Kasumi-1 (cell line): ENCODE measurements at places on chromosomes 3 and 15.

- DNase-seq: no peak
These were observed 2.3 kb downstream of the PEAK1 start for GRCh38 chr15:77417602-77418001.

GRCh38 chr3:195863121-195864061 lies 45.0 kb downstream of the TNK2 start:
- peak; percentile 42 for DNase-seq

- DNase-seq: no peak
These were observed 30.3 kb downstream of the CPN2 start for GRCh38 chr3:194320744-194321243.

- DNase-seq: no peak
These were observed 21.6 kb downstream of the B4GALT4 start for GRCh38 chr3:119219069-119219468.

DNA sequence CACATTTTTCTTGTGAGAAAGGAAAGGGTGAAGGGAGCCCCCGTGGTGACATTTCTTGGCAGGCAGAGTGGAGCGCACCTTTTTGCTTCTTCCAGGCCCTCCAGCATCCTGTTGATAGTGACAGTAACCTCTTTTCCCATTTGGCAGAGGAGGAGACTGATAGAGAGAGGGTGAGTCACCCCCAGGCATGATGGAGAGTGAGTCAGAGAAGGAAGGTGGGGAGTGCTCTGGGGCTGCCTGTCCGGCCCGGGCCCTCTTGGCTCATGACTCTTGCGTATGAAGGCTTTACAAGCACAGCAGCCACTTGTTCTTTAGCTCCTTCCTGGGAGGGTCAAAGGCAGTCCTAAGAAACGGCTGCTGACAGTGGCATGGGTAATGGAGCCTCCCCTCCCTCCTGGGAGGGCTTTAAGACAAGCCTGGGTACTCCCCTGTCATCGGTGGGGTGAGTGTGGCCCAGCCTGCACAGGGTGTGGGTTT lies 16.0 kb downstream of the ANKRD63 start:
- peak; percentile 55 for DNase-seq

DNA sequence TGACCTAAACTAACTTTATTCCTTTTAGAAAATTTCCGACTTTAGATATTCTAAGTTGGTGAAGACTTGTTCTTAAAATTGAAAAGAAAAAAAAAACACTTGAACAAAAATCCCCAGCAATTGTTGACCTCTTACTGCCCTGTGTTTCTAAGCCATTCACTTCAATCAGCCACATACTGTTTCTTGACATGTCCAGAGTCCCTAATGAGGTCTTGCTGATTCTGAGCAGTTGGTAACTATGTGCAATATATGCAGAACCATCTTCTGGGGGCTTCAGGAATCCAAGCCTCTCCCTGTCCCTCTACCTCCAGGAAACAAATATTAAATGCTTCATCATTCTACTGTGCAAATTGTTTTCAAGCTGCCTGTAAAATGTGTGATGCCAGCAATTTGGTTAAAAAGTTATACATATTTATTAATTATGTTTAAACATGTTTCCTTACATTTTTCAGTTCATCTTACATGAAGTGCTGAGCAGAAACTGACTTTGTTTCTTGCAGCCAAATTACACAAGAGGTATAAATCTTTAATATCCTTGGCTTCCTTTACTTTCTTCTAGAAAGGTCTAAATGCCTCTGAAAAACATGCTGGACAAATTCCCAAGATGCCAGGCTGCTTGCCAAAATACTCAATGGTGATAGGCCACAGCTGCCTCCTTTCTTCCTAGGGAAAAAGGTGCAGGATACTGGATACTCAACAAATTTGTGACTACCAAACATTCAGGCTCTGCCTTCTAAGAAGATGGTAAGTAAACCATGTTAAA lies 19.8 kb upstream of the GYG1 start:
- no peak for DNase-seq

DNA sequence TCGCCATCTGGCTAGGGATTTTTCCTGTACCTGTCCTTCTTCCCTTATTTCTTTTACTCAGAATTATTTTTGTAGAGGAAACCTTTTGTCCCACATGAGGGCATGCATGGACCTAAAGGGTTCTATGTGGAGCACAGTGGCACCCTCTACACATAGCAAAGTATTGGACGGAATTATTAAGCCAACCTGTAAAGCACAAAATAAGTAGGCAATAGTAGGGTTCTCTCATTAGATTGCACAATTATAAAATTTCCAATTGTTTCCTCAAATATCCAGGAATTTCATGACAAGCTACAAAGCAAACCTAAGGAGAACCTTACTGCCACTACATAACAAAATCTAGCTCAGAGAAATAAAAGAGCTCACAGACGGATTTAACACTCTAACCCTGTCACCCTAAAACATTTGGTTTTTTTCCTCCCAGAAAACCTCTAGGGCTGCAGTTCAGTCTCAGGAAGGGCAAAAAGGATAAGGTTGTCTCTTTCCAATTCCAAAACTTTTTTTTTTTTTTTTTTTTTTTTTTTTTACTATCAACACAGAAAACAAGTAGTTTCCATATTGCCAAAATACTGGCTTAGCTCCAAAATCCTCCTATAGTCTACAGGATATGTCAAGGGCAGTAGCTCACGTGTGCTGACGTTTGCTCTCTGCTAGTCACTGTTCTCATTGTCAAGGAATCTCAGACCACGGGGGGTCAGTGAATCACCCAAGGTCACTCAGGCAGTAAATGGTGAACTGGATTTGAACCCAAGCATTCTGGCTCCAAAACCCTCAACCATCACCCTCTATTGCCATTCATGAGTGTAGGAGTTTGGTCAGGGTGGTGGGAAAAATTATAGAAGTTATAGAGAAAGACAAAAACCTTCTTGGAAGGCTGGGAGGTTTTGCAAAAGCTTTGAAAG lies 52.3 kb downstream of the NCEH1 start:
- no peak for DNase-seq

GRCh38 chr3:133040696-133041523 lies 2.7 kb downstream of the TMEM108 start:
- peak; percentile 70 for DNase-seq

DNA sequence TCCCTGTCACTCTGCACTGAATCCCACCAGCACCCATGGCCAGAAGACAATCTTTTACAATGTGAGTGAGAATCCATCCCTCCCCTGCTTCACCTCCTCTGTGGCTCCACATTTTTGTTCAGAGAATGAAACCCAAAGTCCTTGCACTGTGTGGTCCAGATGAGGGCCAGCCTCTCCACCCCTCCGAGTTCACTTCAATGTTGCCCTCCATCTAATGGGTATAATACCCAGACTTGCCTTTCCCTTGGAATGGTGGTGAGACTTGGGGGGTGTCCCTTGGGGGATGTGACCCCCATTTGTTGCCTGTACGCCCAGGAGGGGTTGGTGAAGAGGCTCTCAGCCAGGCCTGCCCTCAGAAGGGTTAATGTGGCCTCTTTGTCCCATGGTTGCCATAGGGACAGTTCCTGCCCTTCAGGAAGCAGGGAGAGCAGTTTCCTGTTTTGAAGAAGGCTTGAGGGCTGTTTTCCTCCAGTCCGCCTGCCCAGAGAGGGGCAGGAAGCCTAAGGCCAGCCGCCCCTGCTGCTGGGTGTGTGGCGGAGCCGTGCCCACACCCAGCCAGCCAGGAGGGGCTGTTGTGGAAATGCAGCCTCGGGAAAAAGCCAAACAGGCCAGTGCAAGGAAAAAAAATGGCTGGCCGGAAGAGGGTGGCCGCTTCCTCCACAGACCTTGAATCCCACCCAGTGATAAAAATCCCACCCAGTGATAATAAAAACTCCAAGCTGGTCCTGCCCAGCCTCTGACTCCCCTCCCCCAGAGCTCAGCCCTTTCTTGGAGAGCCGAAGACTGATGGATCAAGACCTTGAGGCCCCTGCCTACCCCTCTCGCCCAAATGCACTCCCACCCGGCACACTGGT lies 14.6 kb upstream of the FGD5 start:
- peak; percentile 35 for DNase-seq

- DNase-seq: no peak
These were observed 19.3 kb downstream of the CPOX start for GRCh38 chr3:98574132-98574531.

DNA sequence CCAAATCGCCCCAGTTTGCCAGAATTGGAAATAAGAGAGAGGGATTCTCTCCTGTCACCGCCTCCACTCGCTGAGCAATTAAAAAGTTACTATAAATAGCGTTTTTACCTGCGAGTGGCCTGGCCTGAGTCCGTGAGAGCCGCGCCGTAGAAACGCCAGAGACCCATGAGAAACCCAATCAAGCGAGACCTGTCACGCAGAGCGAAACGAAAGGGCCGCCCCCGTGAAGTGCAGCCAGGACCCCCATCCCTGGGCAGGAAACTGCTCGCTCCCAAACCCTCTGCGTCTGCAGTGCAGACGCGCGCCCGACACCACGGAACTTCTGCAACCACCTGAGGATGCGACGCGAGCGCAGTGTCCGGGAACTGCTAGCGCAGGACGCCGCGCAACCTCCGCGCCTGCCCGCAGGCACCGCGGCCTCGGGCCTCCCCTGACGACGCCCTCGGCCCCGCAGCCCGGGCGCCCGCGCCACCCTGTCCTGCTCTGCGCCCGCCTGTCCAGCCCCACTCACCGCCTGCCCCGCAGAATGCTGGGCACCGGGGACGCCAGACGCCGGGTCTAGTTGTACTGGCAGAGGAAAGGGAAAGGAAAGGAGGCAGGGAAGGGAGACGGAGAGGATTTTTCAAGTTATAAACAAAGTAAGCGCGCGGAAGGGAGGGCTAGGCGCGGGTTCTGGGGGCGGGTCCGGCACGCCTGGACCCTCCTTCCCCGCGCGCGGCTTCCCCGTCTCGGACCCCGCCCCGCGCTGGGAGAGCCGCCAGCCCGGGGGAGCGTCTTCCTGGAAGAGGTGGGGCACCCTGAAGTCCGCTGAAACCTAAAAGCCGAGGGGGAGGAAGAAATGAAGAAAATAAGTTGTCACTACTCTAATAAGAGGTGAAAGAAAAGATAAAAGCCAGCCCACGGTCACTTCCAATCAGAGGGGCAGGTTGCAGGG lies at the start of gene PLSCR4:
PLSCR4 (minus strand) TSS at position 657 of the 934 bp plus-strand sequence. CDS start 29,034 bp downstream, outside the sequence.
- peak; percentile 43 for DNase-seq

DNA sequence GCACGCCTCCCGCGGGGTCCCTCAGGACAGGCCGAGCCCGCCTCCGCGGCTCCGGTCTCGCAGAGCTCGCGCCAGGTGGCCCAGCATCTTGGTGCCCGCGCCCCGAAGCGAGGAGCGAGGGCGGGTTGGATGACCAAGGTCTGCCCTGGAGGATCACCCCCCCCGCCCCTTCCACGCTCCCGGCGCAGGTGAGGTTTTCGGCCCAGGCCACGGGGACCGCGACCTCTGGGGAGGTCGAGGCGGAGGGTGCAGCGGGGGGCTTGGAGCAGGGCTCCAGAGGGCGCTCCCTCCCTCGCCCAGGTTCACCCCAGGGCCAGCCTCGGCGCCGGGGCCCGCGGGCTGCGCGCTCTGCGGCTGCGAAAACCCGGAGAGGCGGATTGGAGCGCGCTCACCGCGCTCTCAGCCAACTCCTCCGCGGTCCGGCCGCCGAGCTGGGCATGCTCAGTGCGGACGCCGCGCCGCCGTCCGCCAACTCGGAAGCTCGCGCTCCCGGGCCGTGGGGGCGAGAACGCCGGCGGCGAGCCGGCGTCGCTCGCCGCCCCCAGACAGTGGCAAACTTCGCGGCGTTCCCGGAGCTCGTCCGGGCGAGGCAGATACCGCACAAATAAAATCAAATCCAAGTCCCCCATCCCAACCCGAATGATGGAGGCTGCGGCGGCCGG lies at the start of gene MED12L:
MED12L (plus strand) TSS at position 438 of the 662 bp plus-strand sequence. CDS start 1,263 bp downstream, outside the sequence.
- DNase-seq: peak; percentile 64

GRCh38 chr3:42507761-42508335 lies 5.4 kb downstream of the VIPR1 start:
- DNase-seq: peak; percentile 24

DNA sequence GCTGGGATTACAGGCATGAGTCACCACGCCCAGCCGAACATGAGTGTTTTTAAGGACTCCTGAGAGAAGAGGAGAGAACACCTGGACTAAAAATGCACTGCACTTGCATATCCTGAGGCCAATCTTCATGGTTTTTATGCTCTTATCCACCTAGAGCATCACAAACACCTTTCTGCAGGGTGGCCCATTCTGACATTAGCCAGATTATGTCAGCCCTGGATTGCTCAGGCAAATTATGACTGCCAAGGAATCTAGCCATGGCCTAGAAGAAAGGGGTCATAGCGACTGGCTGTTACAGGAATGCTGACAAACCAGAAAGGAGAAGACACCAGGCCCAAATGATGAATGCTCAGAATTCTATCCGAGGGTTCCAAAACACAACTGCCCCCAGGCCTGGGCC lies 40.9 kb upstream of the HERC1 start:
- DNase-seq: no peak

DNA sequence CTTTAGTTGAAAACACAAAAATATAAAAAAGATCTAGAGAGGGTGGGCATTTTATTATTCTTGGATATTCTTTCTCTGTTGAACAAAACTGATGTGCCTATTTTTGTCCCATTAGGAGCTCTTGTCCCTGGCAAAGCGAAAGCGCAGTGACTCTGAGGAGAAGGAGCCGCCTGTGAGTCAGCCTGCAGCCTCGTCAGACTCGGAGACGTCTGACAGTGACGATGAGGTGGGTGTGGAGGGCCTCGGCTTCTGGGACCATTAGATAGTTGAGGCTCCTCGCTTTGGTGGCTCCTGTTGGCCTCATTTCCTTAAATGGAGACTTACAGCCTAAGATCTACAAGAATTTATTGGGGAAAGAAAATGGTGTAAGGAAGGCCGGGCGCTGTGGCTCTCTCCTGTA lies 21.3 kb downstream of the RTF1 start:
- no peak for DNase-seq

- DNase-seq: no peak
These were observed 203.7 kb downstream of the ABHD5 start for GRCh38 chr3:43894176-43895049.

GRCh38 chr3:32186097-32186496 lies 52.4 kb upstream of the CMTM8 start:
- no peak for DNase-seq

- DNase-seq: no peak
These were observed 53.1 kb downstream of the PAK2 start for GRCh38 chr3:196792771-196793170.

- no peak for DNase-seq
These were observed 137.4 kb upstream of the SATB1 start for GRCh38 chr3:18562364-18563154.

DNA sequence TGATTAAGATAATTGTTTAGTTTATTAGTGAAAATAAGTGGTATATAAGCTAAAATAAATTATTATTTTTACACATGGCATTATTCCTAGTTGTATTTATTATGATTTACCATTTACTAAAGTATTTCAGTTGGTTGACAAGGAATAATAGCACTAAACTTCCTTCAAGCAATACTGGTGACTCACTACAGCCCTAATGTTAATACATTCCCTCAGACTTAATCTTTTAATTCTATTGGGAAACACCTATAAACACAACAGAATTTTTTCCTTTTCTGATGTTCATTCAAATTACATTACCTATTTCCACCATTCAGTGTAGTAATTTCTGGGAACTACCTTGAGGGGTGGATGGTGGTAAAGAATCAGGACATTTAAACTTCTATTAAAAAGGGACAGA lies 264.0 kb downstream of the TIGIT start:
- DNase-seq: no peak

DNA sequence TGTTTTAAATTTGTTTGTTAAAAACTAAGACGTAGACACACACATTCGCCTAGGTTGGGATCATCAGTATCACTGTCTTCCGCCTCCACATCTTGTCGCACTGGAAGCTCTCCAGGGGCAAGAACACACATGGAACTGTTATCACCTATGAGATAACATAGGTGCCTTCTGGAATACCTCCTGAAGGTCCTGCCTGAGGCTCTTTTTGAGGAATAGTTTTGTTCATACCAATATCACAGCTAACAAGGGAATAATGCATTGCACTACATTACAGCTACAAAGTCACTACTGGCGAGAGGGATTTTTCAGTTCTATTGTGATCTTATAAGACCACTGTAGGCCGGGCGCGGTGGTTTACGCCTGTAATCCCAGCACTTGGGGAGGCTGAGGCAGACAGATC lies 29.9 kb downstream of the ZWILCH start:
- no peak for DNase-seq
